Glutamatergic neuron (in vitro differentiated cells): ENCODE measurements at places on chromosomes 5 and 9.

DNA sequence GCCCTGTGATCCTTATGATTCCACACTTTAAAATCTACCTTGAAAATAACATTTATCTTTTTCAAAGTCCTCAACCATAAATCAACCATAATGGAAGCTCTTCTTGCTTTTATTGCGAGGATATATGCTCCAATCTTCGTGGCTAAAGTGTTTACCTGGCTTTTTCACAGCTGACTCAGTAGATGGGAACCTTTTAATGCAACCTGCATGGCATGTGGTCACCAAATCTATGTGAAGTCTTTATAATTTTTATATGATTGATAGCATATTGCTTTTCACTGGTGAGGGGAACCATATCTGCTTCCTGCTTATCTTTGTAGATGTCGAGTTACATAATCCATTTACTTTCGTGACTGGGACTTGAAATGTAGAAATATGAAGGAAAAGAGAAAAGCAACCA, 47.1 kb upstream of the TLX3 start:
- no peak overlapping the region for H3K4me3 ChIP-seq
- H3K36me3 ChIP-seq, result no peaks in the 10 kb centered on the region
- no peak overlapping the region for H3K27ac ChIP-seq
- no peak for DNase-seq
- H3K27me3 ChIP-seq, result no peaks in the 10 kb centered on the region

GRCh38 chr5:5881294-5881693, 458.8 kb downstream of the ICE1 start:
- no peaks in the 10 kb centered on the region for H3K36me3 ChIP-seq
- no peaks in the 10 kb centered on the region for H3K27me3 ChIP-seq
- H3K27ac ChIP-seq, result no peak overlapping the region
- no peak overlapping the region for H3K4me3 ChIP-seq
- no peaks in the 10 kb centered on the region for H3K4me1 ChIP-seq

- no peaks in the 10 kb centered on the region for H3K27me3 ChIP-seq
- H3K4me3 ChIP-seq, result no peak overlapping the region
- no peaks in the 10 kb centered on the region for H3K36me3 ChIP-seq
- peaks cover 3% of the 10 kb centered on the region for H3K4me1 ChIP-seq
- H3K27ac ChIP-seq, result no peak overlapping the region
These were observed 106.7 kb downstream of the SERINC5 start for GRCh38 chr5:80149161-80149609.

DNA sequence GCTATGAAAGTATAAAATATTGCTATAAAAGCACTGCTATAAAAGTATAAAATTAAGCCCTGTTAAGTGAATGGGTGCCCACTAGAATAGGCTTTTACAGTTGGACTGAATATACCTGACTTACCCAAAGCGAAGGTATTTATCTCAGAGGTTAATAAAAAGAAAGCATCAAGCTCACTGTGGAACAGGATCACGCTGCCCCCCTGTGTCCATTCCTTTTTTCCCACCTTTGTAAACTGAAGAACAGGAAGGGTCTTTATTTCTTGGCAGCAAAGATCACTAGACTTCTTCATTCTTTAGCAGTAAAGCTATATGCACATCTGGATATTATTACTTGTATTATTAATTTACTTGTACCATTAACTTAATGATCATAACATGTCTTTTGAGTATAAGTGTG, 22.1 kb upstream of the PLPP6 start:
- no peak overlapping the region for H3K27ac ChIP-seq
- no peaks in the 10 kb centered on the region for H3K27me3 ChIP-seq
- DNase-seq, result peak; percentile 27
- H3K4me3 ChIP-seq, result no peak overlapping the region
- peaks cover 1% of the 10 kb centered on the region for H3K4me1 ChIP-seq
- no peaks in the 10 kb centered on the region for H3K36me3 ChIP-seq

DNA sequence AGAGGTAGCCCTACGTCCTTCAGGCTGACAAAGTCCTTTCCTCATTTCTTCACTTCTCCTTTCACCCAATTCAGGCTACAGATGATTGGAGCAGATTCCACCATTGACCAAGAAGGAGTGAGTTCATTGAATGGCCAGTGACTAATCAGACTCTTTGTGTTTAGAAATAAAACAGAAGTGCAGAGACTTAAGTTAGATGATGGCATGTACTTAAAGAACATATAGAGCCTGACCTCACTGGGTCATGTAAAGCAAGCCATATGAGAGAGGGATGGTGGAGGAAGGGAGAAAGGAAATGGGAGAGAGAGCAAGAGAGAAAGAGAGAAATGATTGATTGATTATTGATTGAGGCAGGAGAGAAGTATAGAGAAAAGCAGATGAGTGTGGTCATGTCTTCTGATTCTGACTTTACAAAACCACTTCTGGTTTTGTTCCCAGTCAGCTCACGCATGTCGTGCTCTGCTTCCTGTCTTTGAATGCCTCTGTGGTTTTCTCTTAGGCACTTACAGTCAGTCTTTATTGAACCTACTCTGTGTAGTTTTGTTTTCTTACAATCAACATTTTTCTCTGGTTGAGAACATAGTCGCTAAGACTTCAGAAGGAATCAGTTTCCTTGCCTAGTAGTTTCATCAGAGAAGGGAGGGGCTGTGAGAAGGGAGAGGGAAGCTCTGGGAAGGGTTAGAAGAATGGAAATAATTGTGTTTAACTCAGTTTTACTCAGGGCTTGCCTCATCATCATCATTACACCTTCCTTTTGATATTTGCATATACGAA, 149.2 kb upstream of the KLF9 start:
- DNase-seq, result no peak
- H3K27ac ChIP-seq, result no peak overlapping the region
- H3K4me1 ChIP-seq, result no peaks in the 10 kb centered on the region
- H3K4me3 ChIP-seq, result no peak overlapping the region

GRCh38 chr9:130473566-130473965, 28.8 kb downstream of the ASS1 start:
- H3K4me3 ChIP-seq, result no peak overlapping the region
- no peak overlapping the region for H3K27ac ChIP-seq
- H3K4me1 ChIP-seq, result peaks cover 24% of the 10 kb centered on the region
- no peaks in the 10 kb centered on the region for H3K36me3 ChIP-seq

- no peak overlapping the region for H3K27ac ChIP-seq
- no peak overlapping the region for H3K4me3 ChIP-seq
- H3K27me3 ChIP-seq, result peaks cover 10% of the 10 kb centered on the region
These were observed 76.0 kb downstream of the GADD45G start for GRCh38 chr9:89680547-89681467.

DNA sequence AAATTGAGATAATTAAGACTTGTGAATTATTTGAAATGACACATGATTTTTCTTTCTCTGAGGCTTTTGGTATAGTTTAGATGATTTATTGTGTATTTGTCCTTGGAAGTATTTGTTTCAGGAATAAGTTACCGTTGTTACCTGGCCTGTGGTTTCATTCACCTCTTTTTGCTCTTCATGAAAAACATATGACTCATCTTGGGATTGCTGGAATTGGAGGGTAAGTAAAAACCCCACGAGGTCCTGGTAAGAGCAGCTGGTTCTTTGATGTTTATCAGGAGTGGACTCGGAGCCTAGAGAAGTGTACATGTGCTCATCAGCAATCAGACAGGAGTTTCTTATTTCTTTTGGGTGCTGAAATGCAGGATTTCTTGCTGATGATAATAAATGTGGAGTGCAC, 275.3 kb downstream of the PSAT1 start:
- H3K36me3 ChIP-seq, result no peaks in the 10 kb centered on the region
- no peak overlapping the region for H3K4me3 ChIP-seq
- DNase-seq, result no peak
- peaks cover 1% of the 10 kb centered on the region for H3K27me3 ChIP-seq
- no peak overlapping the region for H3K27ac ChIP-seq
- peaks cover 2% of the 10 kb centered on the region for H3K4me1 ChIP-seq

DNA sequence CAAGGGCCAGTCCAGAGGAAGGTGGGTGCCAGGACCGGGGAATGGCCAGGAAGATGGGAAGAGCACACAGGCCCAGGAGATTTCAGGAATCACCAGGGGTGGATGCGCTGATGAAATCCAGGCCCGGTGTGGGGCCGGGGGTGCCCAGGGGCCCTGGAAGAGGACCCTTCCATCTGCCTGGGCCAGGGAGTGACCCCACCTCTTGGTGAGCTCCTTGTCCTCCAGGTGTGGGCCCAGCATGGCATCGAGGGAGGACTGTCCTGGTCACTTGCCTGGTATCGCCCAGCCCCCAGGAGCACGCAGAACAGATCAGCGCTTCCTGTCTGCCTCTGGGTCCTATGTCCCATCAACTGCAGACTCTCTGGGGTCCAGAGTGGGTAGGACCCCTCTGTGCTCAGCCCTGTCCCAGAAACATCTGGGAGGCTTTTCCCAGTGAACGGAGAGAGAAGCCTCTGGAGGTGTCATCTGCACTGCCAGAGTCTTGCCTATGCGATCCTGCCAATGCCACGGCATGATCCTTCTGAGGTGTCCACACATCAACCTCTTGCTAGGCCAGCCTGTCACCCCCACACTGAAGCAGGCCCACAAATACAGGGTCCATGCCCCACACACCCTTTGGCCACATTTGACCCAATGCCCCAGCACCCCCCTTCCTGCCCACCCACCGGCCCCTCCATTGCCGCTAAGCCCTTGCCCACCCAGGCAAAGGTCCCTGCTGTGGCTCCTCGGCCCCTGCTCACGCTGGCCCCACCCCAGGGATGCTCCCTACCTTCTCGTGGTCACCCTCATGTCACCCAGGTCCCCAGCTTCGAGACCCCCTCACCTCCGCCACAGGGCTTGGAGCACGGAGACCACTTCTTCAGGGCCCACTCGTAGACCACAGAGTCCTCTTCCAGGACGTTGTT, 67.2 kb downstream of the ZNF354C start:
- DNase-seq, result no peak
- no peaks in the 10 kb centered on the region for H3K36me3 ChIP-seq
- no peak overlapping the region for H3K27ac ChIP-seq
- H3K4me3 ChIP-seq, result no peak overlapping the region
- H3K4me1 ChIP-seq, result no peaks in the 10 kb centered on the region

- no peak overlapping the region for H3K27ac ChIP-seq
- no peak for DNase-seq
- peaks cover 6% of the 10 kb centered on the region for H3K4me1 ChIP-seq
- H3K4me3 ChIP-seq, result no peak overlapping the region
These were observed 18.6 kb downstream of the HOMER1 start for GRCh38 chr5:79495311-79495710.

- H3K4me1 ChIP-seq, result peaks cover 15% of the 10 kb centered on the region
- no peaks in the 10 kb centered on the region for H3K36me3 ChIP-seq
- H3K27ac ChIP-seq, result no peak overlapping the region
- DNase-seq, result no peak
- H3K4me3 ChIP-seq, result no peak overlapping the region
- H3K27me3 ChIP-seq, result no peaks in the 10 kb centered on the region
These were observed 626.7 kb upstream of the ADAMTS16 start for GRCh38 chr5:4513381-4513780.

- peaks cover 4% of the 10 kb centered on the region for H3K36me3 ChIP-seq
- peaks cover 13% of the 10 kb centered on the region for H3K4me1 ChIP-seq
- no peak overlapping the region for H3K4me3 ChIP-seq
- no peak for DNase-seq
These were observed 396.8 kb downstream of the TLE4 start for GRCh38 chr9:79968533-79968932.

DNA sequence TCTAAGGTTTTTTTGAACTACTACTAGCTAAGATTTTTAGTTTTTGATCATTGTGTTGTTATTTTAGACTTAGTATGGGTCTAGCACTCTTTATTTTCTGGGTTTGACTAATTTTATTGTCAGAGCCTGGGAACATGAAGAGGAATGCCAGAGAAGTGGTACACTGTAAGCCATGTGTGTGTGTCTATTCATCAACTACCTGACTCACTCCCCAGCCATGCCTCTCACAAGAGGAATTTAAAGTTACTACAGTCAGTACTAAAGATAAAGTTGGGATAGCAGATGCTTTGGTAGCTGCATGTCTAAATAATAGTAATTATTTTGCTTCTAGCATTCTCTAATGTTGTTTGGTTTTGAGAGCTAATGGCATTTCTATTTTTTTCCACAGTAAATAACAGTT, 264.8 kb downstream of the CSNK1G3 start:
- DNase-seq, result no peak
- no peaks in the 10 kb centered on the region for H3K27me3 ChIP-seq
- peaks cover 9% of the 10 kb centered on the region for H3K36me3 ChIP-seq
- no peak overlapping the region for H3K27ac ChIP-seq
- no peaks in the 10 kb centered on the region for H3K4me1 ChIP-seq
- no peak overlapping the region for H3K4me3 ChIP-seq

- peaks cover 1% of the 10 kb centered on the region for H3K27me3 ChIP-seq
- no peaks in the 10 kb centered on the region for H3K36me3 ChIP-seq
- no peak for DNase-seq
- peaks cover 5% of the 10 kb centered on the region for H3K4me1 ChIP-seq
- no peak overlapping the region for H3K4me3 ChIP-seq
These were observed 286.0 kb upstream of the DAP start for GRCh38 chr5:11047030-11047429.

DNA sequence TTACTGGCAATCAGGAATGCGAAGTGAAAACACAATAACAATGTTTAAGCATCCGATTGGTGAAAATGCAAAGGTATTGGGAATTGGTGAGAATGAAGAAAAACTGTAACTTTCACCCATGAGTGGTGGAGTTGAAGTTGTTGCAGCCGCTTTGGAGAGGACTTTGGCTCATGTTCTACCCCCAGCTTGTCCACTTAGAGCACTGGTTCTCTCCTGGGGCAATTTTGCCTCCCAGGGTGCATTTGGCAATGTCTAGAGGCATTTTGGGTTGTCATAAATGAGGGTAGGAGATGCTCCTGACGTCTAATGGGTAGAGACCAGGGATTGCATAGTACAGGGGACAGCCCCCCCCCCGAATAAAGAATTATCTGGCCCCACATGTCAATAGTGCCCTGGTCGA, 46.2 kb downstream of the ANKRD33B start:
- no peak for DNase-seq
- H3K4me3 ChIP-seq, result no peak overlapping the region
- no peak overlapping the region for H3K27ac ChIP-seq
- H3K27me3 ChIP-seq, result peaks cover 5% of the 10 kb centered on the region

DNA sequence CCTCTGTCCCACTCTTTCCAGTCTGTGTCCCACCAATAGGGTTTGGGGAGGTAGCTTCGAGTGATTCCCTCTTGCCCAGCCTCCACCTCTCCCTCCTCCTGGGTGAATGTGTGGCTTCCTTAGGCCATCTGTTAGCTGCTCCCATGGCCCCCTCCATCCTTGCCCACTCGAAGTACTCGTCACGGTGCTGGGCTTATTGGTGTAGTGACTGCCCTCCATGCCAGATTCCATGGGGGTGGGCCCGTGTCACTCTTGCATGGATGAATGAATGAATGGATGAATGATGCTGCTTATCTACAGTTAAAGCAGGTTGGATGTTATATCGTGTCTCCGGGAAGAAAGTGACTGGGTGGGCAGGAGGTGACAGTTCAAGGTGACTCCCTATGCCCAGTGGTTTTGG, 19.1 kb downstream of the HMCN2 start:
- H3K4me3 ChIP-seq, result no peak overlapping the region
- no peak overlapping the region for H3K27ac ChIP-seq
- peaks cover 5% of the 10 kb centered on the region for H3K4me1 ChIP-seq
- peaks cover 3% of the 10 kb centered on the region for H3K27me3 ChIP-seq

- H3K27ac ChIP-seq, result no peak overlapping the region
- no peaks in the 10 kb centered on the region for H3K4me1 ChIP-seq
- H3K27me3 ChIP-seq, result peaks cover 3% of the 10 kb centered on the region
- no peak for DNase-seq
- H3K4me3 ChIP-seq, result no peak overlapping the region
These were observed 8.3 kb upstream of the AFF4 start for GRCh38 chr5:132971483-132972435.

GRCh38 chr9:121767171-121767769, 115.8 kb downstream of the DAB2IP start:
- H3K27ac ChIP-seq, result peak overlapping the region; percentile 26
- H3K4me3 ChIP-seq, result no peak overlapping the region
- peak; percentile 4 for DNase-seq
- peaks cover 8% of the 10 kb centered on the region for H3K27me3 ChIP-seq

GRCh38 chr5:81086881-81087281, 126.7 kb downstream of the RASGRF2 start:
- no peaks in the 10 kb centered on the region for H3K36me3 ChIP-seq
- H3K4me1 ChIP-seq, result no peaks in the 10 kb centered on the region
- no peaks in the 10 kb centered on the region for H3K27me3 ChIP-seq
- H3K27ac ChIP-seq, result no peak overlapping the region
